Stimulated activated CD8-positive, alpha-beta memory T cell treated with anti-CD3 and anti-CD28 coated beads, Interleukin-4, amount 100 ng/mL, for 1 hour (primary cell): ENCODE measurements at places on chromosomes 12 and 14.
A peak's percentile ranks its signal among the peaks of the same experiment; 100 is the strongest.

- DNase-seq = no peak
Observed at GRCh38 chr12:132546647-132547046, 56.7 kb downstream of the FBRSL1 start.

DNA sequence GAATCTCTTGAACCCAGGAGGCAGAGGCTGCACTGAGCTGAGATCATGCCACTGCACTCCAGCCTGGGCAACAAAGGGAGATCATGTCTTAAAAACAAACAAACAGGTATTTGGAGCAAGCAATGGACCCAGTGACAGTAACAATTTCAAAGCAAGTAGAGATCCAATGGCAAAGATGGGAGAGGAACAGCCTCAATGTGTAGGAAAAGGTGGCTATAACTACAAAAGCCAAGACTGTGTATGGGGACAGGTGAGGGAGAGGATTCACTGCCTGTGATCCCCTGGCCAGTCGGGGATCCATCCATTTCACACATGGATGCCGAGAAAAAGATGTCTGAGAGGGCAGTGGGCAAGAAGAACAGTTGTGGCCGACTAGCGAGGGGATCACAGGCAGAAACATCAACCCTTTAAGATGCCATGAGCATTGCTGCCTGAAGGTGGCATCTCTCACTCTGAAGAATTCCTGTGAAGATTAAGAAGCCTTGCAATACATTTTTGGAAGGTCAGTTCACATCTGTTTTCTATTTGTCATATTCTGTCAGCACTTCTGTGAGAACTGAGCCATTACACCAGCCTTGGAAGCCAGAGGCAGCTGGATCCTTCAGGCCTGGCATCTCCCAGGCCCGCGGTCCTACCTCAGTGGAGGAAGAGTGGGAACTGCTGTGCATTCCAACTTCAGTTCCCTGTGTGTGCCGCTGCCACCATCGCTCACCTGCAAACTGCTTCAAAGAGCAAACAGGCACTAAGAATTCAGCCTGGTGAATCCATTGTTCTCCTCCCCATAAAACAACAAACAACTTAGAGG, 54.5 kb upstream of the FRS2 start:
- no peak for DNase-seq

GRCh38 chr12:98738539-98738938, 93.4 kb downstream of the APAF1 start:
- no peak for DNase-seq

- no peak for DNase-seq
Observed at GRCh38 chr14:24996930-24997725, 52.8 kb downstream of the STXBP6 start.

- DNase-seq = no peak
Observed at GRCh38 chr12:34097213-34097612, 74.9 kb downstream of the ALG10 start.

GRCh38 chr14:52339262-52339661, 25.1 kb downstream of the PTGER2 start:
- DNase-seq = no peak

- DNase-seq = peak; percentile 8
Observed at GRCh38 chr14:44962334-44963043, 499 bp downstream of the TOGARAM1 start.

GRCh38 chr12:102806110-102806509, 110.9 kb downstream of the PAH start:
- DNase-seq = no peak

DNA sequence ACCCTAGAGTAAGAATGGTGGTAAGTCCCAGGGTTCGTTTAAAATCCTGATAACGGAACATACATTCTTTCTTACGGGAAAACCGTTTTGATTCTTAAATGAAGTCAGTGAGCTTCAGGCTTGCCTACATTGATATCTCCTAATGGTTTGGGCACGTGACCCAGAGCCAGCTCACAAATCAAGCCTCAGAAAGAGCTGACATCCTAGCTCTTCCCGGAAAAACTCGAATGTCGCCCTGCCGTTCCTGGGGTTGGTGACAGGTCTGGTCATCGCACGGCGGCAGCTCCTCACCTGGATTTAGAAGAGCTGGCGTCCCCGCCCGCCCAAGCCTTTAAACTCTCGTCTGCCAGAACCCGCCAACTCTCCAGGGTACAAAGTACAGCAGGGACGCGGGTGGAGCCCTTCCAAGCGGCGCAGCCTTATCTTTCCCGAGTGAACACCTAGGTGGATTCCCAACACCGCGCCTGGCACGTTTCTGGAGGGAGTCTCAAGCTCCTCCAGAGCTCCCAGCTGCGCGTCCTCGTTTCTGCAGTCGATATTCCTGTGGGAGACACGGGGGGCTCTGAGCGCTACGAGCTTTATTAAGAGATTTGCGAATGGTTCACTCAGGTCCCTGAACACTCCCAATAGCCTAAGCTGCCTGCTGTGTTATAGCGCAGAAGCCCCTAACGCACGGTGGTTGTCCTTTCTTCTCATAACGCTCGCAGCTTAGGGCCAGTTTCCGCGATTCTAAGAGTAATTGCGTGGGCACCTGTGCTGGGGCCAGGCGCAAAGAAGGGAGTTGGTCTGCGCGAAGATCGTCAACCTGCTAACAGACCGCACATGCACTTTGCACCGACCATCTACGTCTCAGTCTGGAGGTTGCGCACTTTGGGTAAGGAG, at the start of gene SSTR1:
SSTR1 (plus strand) TSS at position 169 of the 882 bp plus-strand sequence. CDS start 1,486 bp downstream, outside the sequence.
- no peak for DNase-seq

- DNase-seq = no peak
Observed at GRCh38 chr12:131830335-131830913, 2.2 kb downstream of the MMP17 start.

DNA sequence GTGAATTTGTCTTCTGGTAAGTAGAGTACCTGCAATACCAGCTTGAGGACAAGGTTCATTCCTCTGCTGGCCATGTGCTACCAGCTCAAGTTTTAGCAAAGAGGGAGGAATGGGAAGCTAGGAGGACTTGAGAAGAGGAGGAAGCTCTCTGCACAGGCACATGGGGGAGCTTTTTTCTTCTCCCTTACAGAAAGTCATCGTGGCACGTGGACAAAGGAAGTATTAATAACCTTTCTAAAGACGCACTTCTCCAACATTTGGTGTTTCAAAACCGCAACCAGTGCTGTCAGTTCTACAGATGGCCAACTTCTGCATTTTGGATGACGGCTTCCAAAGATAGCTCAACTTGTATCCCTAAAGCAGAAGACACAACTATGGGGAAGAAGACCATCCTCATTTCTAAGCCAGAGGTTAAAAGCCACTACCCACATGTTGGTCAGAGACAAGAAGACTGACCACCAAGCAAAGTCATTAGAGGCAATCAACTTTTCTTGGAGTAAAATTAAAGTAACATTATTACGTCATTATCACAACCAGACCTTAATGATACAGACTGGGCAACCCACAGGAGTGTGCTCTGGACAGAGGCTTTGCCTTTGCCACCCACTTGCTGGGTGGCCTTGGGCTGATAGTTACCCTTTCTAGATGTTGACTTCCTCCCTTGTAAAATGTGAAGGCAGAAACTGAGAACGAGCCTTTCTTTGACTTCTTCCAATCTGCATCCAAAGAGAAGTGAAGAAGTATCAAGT, 12.3 kb upstream of the TMED10 start:
- no peak for DNase-seq

- DNase-seq = no peak
Observed at GRCh38 chr14:57182760-57183503, 85.8 kb downstream of the EXOC5 start.

- no peak for DNase-seq
Observed at GRCh38 chr12:108304633-108305032, 34.5 kb downstream of the CMKLR1 start.

DNA sequence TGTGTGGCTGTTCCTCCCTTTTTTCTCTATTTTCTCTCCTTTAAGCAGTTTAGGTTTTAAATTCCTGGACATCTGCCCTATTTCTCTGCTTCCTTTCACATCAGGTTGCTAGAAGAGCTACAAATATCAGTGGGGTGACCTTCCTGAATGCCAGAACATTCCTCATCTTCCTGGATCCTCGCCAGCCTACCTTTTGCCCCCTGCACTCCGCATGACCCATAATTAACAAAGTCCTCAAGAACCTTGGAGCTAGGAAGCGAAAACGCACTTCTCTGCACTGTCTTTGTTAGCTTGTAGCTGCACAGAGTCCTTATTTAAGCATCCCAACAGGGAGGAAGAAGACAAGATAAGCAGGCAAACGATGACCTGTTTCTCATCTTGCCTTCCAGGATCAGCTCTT, 30.5 kb downstream of the VDR start:
- no peak for DNase-seq

- DNase-seq = no peak
Observed at GRCh38 chr14:56121816-56122215, 3.6 kb downstream of the PELI2 start.
